Fibroblast of upper back skin (primary cell): ENCODE measurements at places on chromosomes 12 and 14.

DNA sequence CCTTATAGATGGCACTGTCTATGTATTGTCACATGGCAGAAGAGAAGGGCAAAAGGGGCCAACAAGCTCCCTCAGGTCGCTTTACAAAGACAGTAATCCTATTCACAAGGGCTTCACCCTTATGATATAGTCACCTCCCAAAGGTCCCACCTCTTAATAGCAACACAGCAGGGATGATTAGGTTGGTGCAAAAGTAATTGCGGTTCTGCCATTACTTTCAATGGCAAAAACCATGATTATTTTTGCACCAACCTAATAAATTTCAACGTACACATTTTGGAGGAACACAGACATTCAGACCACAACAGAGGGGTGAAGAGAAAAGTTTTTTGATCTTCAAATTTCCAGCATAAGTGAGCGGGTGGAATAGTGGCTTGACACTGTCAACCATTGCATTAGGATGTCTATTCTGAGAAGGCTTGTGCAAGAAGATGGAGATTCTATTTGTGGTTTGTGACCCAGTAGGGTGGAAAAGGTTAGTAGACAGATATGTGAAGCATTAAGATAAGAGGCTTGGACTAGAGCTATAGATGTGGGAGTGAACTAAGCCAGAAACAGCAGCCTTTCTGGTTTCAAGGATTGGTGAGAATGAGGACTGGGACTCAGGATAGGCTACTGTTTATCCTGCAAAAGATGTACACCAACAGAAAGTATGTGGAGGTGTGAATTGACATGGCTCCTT lies 75.5 kb upstream of the CPSF6 start:
- no peak for DNase-seq

GRCh38 chr12:90652280-90652679 lies 302.7 kb downstream of the CCER1 start:
- no peak for DNase-seq

DNA sequence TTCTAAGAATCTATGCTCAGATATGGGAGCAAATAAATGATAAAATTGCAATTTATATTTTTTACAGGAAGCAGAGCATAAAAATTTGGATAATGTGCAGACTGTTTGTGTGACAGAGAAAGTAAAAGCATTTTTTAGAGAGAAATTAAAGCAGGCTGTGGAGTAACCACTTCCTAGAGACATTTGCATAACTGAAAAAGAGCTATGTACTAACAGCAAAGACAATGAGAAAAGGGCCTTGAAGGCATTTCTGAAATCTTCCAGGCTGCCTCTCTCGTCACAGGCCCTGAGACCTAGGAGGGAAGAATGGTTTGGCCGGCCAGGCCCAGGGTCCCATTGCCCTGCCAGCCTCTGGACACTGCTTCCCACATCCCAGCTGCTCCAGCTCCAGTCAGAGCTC lies 247.2 kb downstream of the ALX1 start:
- DNase-seq, result no peak

DNA sequence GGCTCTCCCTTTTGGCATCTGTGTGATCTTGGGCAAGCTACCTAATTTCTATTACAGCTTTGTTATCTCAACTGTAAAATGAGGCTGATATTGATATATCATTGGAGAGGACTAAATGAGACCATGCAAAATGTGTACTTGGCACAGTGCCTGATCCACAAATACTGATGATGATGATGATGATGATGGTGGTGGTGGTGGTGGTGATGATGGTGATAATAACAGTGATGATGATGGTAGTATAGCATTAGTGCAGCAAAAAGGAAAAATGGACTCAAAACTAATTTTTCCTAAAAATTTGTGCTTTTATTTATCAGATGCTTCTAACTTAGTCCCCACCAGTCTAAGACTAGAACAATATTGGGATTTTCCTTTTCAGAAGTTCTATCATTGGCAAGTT lies 70.7 kb downstream of the KCNMB4 start:
- DNase-seq, result no peak

DNA sequence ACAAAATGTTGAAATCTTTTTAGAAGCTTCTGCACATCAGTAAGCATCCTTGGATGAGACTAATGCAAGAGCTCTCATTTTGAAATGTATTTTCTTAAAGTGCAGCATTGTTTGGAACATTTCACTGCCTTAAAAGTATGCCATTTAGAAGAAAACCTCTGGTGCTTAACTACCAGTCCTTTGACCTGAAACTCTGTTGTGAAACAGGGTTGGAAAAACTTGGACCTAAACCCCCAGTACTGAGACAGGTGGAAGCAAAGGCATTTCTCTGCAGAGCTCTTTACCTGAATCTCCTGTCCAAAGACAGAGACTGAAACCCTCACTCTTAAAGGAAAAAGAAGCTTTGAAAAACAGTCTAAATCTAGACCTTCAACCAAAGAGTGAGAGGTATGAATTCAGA lies 207.2 kb downstream of the NUBPL start:
- no peak for DNase-seq

- no peak for DNase-seq
These were observed 126.1 kb upstream of the PRMT8 start for GRCh38 chr12:3364661-3365462.

- no peak for DNase-seq
These were observed 57.9 kb upstream of the STK38L start for GRCh38 chr12:27186022-27186839.

DNA sequence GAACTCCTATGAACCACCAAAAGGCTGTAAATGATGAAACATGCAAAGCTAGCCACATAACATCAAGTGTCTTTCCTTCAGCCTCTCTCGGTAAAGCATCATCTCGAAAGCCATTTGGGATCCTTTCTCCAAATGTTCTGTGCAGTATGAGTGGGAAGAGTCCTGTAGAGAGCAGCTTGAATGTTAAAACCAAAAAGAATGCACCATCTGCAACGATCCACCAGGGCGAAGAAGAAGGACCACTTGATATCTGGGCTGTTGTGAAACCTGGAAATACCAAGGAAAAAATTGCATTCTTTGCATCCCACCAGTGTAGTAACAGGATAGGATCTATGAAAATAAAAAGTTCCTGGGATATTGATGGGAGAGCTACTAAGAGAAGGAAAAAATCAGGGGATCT lies 61.2 kb downstream of the ATG14 start:
- no peak for DNase-seq

- no peak for DNase-seq
These were observed 79.7 kb downstream of the FGD4 start for GRCh38 chr12:32478858-32479725.

DNA sequence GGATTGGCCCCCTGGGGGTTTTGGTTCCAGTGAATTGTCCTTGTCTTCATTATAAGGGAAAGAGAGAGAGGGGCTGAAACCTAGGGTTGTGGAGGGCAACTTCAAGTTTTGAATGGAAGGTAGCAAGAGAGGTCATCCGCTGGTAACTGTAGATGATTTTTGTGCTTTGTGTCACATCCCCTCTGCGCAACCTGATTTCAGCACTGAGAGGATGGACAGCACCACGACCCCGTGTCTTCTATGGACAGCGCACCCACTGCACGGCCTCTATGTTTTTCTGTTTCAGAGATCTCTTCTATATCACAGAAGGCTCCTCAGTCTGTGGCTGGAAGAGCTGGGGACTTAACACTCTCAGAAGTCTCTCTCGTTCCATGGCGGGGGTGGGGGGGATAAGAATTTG lies 127.0 kb upstream of the RPH3A start:
- peak; percentile 11 for DNase-seq
